CD4-positive, alpha-beta T cell (primary cell): ENCODE measurements at places on chromosomes 16 and 17.

DNA sequence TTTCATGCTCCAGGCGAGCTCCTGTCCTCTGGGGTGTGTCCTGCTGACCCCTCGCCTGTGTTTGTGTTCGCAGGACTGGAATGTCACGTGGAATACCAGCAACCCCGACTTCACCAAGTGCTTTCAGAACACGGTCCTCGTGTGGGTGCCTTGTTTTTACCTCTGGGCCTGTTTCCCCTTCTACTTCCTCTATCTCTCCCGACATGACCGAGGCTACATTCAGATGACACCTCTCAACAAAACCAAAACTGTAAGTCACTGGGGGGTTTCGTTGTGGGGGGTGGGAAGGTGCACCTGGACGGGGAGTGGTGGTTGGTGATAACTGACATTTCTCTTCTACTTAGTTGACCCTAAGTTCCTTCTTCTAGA, 58.3 kb downstream of the ABCC1 start:
- no peak for DNase-seq

GRCh38 chr16:13109171-13109570, 207.8 kb downstream of the SHISA9 start:
- DNase-seq: no peak

- DNase-seq: peak; percentile 33
Measured at GRCh38 chr17:77188084-77189066, 47.6 kb downstream of the SEC14L1 start.

DNA sequence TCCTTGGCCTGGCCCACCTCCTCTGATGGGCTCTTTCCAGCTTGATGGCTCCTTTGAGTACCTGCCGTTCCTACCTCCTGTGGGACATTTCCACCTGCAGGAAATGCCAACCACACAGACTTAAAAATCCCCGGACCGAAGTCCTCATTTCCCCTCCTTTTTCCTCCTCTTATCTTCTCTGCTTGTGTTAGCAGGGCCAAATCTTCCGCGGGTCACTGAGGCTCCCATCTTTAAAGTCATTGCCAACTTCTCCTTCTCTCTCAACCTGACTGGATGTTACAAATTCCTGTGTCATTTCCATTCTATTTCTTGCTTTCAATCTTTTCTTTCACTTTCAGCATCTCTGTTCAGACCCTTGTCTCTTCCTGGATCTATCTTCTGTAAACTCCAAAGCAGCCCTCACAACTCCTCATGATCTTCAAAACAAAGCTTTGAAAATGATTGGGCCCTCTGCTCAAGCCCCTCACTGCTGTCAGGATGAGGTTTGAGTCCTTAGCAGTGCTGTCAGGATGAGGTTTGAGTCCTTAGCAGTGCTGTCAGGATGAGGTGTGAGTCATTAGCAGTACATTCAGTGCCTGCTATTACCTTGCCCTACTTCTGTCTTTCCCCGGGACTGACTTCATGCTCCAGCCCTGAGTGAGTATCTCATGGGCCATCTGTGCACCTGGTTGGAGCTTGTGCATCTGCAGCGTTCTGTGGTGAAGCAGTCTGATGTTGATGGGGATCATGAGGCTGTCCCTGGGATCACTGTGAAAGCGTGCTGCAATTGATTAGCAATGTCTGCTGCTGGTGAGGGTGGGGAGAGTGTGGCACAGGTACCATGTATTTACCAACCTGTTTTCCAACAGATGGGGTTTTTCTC, 100.1 kb downstream of the IRF8 start:
- no peak for DNase-seq

DNA sequence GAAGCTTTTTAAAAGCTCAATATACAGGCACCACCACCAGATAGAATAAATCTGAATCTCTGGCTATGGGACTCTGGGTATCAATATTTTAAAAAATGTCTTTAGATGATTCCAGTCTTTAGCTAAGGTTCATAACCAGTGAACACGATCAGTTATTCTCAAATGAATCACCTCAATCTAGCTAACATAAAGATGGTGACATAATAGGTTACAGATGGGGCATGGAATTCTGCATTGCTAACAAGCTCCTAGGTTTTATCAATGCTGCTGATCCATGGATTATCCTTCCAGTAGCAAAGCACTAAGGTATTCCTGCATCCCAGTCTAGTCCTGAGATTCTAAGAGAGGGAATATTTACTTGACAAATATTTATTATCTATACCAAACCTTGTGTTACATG, 415.5 kb upstream of the CDH11 start:
- no peak for DNase-seq

DNA sequence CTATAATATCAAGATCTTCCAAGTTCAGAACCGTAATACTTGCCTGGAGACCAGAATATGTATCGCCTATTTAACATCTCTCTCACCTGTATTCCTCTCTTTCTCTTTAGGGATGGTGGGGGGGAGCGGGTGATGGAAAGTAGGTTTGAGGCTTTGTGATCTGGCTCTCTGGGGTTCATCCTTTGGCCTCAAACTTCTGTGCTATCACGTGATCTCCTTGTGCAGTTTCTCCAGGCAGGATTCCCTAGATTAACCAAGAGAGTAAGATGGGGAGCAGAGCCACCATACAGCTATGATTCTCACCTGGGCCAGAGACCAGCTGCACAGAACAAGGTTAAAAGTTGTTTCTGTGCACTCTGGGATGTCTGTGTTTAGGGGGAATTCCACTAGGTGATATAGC, 5.2 kb downstream of the TMEM100 start:
- no peak for DNase-seq

DNA sequence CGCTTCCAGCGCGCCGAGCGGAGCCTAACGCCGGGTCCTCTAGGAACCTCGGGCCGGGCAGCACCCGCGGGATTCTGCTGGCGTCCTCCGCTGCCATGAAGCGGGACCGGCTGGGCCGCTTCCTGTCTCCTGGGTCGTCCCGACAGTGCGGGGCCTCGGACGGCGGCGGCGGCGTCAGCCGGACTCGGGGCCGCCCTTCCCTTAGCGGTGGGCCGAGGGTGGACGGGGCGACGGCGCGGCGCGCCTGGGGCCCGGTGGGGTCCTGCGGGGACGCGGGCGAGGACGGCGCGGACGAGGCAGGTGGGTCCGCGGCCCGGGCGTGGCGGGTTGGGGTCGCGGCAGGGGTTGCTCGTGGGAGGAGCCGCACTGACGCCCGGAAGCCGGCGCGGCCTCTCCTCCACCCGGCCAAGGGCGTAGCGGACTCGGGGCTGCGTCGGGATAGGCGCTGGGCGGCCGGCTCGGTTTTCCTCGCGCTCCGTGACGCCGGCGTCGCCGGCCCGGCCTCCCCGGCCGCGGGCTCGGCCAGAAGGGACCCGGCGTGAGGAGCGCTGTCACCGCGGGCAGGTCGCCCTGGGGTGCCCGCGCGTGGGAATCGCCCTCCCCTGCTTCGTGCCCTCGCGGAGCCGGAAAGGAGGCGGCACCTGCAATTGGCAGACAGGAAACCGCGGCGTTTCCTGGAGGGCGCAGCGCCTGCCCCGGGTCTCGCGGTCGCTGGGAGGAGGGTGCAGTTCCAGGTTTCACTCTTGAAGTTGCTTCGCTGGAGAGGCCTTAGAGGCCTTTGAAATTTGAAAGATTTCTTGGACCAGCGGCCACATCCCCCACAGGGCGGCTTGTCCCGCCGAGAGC, 432 bp downstream of the ZNF276 start:
- peak; percentile 91 for DNase-seq

DNA sequence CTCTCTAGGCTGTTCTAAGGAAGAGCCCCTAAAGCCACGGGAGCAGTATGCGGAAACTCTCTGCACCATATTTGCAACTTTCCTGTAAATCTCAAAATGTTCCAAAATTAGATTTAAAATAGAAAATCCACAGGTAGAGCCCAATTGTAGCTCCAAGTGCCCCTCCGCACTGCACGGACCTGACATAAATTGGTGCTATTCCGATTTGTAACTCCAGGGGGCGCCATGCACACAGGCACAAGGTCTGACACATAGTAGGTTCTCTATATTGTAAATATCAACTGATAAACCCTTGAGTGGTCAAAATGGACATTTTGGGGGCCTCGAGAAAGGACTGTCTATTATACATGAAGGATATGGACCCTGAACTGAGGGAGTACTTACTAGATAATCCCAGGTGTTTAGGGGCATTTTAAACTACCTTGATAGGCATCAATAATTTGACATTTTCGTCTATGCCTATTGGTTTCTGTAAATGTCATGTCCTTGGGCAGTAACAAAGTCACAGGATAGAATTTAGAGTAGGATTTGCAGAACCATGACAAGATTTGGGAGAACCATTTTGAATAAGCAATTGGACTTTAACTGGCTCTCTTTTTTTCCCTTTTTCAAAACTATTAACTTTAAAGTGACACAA, 36.6 kb upstream of the TMEM132E start:
- peak; percentile 50 for DNase-seq

DNA sequence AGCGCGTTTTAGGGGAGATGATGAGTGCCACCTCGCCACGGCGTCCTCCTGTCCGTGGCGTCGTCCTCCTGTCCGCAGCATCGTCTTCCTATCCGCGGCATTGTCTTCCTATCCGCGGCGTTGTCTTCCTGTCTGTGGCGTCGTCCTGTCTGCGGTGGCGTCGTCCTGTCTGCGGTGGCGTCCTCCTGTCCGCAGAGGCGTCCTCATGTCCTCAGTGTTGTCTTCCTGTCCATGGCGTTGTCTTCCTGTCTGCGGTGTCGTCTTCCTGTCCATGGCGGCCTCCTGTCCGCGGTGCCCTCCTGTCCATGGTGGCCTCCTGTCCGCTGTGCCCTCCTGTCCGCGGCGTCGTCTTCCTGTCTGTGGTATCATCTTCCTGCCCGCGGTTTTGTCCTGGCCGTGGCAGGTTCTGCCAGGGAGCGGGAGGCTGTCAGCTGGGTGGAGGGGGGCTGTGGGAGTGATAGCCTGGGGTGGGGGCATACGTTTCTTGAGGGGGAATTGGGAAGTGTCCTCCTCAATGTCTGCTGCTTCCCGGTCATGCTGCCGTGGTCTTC, 30.9 kb downstream of the TBCD start:
- DNase-seq: no peak

DNA sequence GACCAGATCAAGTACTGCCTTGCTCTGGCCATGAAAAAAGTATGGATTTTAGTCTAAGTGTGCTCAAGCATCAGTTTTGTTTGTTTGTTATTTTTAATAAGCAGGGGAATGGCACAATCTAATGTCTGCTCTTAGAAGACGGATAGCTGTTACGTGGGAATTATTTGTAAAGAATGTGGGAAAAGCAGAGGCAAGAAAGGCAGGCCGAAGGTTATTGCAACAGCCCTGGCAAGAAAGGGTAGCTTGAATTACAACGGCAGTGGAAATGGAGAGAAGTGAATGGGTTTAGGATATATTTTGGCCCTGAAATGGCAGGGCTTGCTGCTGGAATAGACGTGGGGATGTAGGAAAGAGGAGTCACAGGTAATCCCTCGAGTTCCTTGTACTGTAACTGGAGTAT, 987 bp upstream of the HASPIN start:
- no peak for DNase-seq

DNA sequence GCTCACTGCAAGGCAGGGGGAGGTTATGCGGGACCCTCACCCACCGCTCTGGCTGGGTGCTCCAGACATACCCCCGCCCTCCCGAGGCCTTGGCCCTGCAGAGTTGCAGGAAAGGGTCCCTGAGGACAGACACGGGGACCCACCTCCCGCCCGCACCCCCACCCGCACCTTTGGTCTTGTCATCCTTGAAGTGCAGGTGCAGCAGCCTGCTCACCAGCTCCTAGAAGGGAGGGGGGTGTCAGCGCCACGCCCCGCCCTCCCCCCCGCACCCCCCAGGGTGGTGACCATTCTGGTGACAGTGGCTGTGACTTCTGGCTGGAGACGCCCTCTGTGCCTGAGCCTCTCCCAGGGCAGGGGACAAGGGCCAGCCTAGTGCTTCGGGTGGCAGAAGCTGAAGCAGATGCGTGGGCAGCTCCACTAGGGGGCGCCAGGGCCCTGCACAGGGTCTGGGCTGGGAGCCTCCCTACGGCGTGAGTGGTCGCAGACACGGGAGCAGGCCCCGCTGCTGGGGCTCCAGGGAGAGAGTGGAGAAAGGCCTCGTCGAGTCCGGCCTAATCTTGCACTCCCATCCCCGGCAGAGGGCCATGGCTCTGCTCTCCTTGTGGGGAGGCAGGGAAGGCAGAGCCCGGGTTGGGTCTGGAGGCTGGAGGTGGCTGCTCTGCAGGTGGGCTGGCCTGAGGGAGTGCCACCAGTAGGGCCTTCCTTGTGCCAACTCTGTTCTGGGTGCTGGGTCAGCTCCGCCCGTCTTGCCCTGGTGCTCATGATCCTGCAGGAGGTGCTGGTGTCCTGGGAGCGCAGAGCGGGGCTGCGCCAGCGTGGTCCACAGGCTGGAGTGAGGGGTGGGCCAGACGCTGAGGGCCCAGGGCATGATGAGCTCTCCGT, 2.7 kb downstream of the CENPX start:
- DNase-seq: peak; percentile 44

- peak; percentile 85 for DNase-seq
Measured at GRCh38 chr17:75827308-75828075, 16.7 kb downstream of the UNC13D start.

DNA sequence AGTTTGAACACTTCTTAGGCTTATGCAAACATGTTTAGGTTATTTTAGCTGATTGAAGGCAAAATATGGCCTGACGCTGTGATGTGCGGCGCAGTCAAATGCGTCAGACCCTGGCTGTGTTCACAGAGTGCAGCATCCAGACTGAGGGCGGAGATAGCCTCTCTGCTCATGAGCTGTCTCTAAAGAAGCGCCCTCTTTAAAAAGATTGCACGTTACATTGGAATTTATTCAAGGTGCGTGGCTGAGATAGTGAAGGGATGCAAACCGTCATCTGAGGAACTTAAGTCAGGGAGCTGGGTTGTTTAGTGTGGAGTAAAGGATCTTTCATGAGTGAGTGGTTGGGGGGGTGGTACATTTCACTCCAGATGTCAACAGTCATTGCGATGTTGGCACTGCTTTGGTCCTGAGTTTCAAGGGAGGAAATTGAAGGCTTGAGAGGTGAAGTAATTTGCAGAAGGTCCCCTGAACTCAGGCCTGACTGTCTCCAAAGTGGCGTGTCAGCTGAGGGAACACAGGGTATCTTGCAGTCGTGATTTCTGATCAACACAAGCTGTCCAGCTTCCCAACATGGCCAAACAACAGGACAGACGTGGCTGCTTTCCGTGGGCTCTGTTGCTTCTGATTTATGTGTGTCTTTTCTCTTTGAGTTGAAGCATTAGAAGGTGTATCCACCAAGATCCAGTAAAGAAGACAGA, 33.4 kb downstream of the RPTOR start:
- DNase-seq: no peak
